ENCODE measurements at places on chromosomes 2 and 18.

DNA sequence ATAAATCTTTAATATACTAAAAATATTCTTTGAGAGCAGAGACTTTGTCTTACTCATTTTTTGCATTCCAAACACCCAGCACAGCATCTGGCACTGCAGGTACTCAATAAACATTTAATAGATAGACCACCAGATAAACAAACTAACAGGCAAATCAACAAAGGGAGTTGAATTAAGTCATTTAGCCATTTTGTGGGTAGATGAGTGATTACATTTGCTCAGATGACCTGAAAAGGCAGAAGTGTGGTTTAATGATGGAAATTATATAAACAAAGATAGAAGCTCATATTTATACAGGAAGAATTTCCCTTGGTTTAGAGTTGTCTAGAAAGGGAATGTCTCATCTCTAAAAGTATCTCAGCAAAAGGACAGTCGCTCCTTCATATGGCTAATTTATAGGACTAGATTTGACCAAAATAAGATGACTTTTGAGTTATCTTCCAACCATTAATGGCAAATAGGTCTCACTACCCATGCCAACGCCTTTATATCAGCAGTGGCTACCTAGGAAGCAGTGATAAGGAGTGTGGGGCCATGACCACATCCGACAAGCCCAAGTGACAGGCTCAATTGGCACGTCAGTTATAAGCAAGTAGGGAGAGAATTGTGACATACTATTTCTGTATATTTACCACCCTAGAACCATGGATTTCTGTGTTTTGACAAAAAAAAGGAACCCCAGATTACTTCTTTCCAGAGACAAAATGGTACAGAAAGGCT lies 173.5 kb downstream of the ATAD2B start:
- DNase-seq, result no peak

DNA sequence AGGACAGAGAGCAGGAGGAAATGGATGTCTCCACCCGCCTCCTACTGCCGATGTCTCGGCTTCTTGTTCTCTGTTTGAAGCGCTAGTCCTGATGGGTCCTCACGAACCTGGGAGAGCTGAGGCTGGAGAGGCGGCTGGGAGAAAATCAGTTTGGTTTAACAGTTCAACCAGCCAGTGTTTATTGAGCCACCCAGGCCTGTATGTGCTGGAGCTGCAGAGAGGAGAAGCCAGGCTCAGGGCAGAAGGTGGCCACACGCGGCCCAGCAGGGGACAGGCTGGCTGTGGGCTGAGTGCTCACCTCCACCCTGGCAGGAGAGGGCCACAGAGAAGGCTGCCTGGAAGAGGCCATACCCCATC lies 202.1 kb downstream of the CYP26B1 start:
- DNase-seq, result no peak

GRCh38 chr2:64880193-64880951 lies 108.8 kb upstream of the SLC1A4 start:
- DNase-seq, result no peak

DNA sequence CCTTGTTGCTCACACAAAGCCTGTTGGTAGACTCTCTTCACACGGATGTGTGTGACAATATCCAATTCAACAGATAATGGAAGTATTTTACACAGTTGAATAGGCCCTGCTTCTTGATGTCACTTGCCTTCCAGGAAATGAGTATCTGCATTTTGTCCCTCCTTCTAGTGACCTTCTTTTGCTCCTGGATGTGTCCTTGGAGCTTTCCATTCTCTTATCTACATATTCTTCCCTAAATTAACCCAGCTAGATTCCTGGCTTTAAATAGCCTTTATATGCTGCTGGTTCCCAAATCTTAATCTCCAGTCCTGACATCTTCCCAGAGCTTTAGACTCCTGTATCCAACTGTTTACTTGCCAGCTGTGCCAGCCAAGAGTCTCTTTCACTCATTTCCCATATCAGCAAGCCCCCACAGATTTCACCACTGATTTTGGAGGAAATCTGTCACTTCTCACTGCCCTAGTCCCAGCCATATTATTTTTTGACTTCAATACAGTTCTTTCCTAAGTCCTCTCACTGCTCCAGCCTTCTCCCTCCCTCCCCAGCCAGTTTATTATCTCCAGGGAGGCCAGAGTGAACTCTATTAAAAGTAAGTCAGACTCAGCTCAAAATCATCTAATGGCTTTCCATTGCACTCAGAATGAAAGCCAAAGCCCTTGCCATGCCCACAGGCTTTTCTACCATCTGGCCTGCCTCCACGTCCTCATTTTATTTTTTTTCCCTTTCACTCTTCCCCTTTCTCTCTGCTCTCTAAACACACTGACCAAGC lies 170.0 kb downstream of the PDE11A start:
- DNase-seq, result no peak

GRCh38 chr2:3545788-3546478 lies 12.2 kb downstream of the RNASEH1 start:
- no peak for DNase-seq

GRCh38 chr18:66329716-66330115 lies 274.2 kb downstream of the CDH19 start:
- no peak for DNase-seq

GRCh38 chr2:37553411-37554154 lies 117.9 kb downstream of the CDC42EP3 start:
- DNase-seq, result no peak

DNA sequence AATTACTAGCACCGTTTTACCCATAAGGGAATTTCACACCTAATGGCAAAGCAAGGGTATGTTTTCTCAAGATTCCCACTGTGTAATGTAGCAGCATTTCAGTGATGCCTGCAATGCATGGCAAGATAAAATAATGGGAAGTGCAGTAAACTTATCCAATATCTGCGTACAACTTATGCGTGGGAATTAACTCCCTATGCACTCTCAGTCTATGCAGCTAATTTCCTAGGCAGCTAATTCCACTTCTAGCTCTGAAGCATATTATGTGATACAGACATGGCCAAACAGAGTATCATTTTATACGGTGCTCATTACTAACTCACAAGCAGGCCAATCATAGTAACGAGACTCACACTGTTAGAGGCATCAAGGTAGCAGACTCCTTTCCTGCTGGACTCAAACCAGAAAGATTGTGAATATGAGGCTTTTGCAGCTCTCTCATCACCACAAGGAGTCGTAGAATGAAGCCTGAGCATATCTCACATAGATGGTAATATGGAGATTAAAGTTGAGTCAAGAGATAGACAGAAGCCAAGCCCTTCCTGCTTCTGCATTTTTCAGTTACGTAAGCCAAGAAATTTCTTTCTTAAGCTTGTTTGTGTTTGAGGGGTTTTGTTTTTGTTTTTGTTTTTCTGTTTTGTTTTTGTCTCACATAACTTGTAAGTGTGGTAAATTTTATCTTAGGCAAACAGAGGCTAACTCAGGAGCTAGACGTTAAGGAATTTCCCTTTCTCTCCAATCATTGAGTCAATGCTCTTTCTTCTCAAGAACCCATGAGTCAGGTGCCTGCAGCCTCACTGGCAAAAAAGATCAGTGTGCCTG lies 34.8 kb upstream of the ITGAV start:
- DNase-seq, result no peak

- DNase-seq, result no peak
Observed at GRCh38 chr2:24521162-24521857, 30.3 kb downstream of the NCOA1 start.

DNA sequence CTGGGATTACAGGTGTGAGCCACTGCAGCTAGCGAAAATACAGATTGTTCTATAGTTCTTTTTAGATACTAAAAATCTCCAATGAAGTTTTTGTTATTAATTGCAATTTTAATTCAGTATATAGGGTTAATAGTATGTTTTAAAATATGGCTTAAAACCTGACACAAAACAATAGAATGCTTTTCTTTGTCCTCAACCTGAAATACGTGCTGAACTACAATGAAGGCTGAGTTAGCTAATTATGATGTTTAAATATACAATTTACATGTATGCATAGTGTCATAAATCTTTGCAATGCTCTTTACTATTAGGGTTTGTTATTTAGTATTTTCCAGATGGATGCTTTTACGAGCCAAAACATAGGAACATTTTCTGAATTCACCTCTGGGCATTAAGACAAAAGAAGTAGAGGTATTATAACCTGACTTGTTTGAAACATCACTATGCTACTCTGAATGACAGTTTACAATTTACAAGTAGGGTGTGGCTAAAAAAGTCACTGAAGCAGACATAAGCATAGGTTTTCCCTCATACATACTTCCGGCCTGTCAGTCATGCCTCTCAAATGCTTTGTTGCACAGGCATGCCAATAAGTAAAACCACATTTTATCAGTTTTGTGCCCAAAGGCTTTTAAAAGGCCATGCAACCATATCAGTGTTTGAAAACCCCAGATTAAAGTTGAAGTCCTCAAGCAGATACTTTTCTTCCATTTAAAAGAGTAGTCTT lies 168.3 kb downstream of the OTX1 start:
- no peak for DNase-seq

Measured in stimulated activated CD8-positive, alpha-beta memory T cell treated with anti-CD3 and anti-CD28 coated beads, Interleukin-15, amount 100 ng/mL, for 24 hours (primary cell).